CD4-positive, alpha-beta T cell treated with Interleukin-17A for 1 hour (primary cell): ENCODE measurements at places on chromosomes 3 and 15.

- DNase-seq = peak; percentile 7
Measured at GRCh38 chr15:54082836-54083492, 104.7 kb downstream of the UNC13C start.

DNA sequence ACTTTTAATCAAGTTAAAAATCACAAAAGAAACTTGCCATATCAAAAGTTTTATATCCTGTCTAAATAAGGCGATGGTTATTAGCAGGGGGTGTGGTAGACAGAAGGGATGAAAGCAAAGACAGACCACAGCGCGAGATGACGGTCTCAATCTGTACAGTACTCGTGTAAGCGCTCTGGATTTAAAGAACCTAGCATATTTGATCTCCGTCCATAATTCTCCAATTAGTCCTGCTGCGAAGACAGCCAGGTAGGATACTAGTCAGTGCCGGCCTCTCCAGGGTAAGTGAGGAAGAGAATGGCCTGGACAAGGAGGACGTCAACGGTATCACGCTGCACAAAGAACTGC is 701 bp downstream of the SGO1 start:
- peak; percentile 51 for DNase-seq

DNA sequence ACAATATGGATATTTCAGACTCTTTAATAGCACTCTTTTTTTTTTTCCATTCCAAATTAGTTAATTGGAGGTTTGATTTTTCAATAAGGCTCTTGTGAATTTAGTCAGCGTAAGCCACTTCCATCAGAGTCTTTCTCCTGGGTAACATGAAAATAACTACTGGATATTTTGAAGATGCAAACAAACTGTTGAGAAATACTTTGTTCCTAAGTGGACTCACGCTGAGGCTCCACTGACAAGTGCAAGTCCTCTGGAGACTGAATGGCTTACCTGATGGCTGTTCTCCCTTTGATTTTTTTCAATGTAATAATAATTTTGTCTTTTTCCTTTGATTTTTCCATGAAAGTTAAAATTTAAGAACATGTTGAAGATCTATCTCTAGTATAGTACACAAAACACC is 26.0 kb upstream of the TM4SF1 start:
- no peak for DNase-seq

DNA sequence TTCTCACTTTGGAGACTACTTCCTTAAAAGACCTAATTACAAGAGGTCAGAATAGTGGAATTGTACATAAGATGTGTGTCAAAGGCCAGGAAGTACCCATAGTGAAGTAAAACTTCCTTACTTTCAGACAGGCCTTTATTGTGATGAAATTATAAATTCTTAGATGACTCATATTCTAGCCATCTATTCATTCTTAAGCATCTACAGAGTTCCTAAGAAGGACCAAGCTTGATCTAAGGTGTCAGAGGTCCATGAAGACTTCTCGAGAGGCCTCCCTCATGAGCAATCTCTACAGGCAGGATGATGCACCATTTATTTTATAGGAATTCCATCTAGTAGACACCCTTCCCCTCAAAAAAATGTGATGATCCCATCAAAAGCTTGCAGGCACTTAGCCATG is 493.3 kb downstream of the MAGI1 start:
- no peak for DNase-seq

DNA sequence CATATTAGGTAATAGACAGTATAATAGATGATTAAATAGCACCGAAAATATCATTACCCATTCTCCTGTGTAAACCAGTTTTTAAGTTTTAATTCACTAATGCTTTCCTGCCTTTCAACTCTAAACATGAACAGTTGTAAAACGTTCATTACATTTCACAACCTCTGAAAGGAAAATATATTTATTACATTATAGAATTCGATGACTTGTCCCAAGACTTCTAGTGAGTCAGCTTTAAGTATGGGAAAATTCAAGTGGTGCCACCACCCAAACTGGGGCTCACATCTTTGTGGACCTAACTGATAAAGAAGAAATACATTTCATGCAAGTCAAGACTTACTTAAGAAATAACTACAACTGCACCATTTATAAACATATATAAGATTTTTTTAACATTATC is 2.0 kb downstream of the TRIM59 start:
- DNase-seq = no peak

- DNase-seq = no peak
Measured at GRCh38 chr3:143236226-143236964, 116.8 kb downstream of the CHST2 start.

DNA sequence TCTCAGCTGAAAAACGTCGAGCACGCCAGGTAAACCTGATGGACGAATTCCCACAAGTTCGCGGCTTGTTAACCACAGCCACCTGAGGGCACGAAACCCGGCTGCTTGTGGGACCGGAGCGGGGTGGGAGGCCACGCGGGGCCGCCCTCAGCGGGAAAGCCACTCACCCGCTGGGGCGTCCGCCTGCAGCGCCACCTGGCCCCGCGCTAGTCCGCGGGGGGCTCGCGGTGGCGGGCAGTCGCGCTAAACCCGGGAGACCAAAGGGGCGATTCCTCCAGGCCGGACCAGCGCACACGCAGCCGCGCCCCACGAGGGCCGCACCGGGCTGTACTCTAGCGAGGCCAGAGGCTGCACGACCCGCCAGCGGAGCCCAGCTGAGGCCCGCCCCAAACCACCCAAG is 15.7 kb upstream of the CFAP161 start:
- DNase-seq = no peak

GRCh38 chr3:123752228-123752627 is 131.9 kb downstream of the MYLK start:
- no peak for DNase-seq

- peak; percentile 2 for DNase-seq
Measured at GRCh38 chr3:156553705-156554356, 1.1 kb downstream of the SSR3 start.

- DNase-seq = no peak
Measured at GRCh38 chr3:18648159-18648558, 223.0 kb upstream of the SATB1 start.

GRCh38 chr3:190336516-190337189 is 14.4 kb upstream of the CLDN1 start:
- no peak for DNase-seq

DNA sequence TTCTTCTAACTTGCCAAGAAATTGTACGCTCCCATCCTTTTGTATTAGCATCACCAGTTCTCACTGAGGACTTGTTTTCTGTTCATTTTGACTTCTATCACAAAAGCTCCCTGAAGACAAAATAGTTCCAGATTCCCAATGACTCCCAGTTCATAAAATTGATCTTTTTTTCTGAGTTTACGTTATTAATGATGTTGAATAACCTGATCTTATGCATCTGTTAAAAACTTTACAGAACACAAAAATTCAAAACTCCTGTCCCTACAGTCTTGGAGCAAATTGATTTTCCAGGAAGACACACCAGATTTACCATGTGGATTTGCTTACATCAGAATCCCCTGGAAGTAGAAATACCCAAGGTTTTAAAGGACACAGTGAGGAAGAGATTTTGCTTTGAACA is 8.3 kb upstream of the KCNMB2 start:
- no peak for DNase-seq

DNA sequence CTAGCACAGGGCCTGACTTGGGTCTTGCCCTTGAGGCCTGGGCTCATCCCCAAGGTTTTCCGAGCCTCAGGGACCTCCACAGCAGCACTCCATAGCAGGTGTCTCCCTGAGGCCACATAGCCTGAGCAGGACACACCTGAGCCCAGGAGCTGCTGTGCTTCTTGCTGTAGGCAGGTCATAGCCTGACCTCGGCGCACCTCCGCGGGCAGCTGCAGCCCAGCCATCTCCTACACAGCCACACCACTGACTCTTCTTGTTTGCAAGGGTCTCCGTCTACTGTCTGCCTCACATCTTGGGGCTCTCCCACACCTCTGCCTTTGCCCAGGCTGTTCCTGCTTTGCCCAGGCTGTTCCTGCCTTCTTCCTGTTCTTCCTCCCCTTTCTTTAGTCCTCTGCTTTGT is 224.8 kb downstream of the SLCO3A1 start:
- DNase-seq = no peak

GRCh38 chr15:97528238-97528637 is 432.3 kb upstream of the ARRDC4 start:
- no peak for DNase-seq

GRCh38 chr3:110174908-110175307 is 837.6 kb upstream of the DPPA4 start:
- DNase-seq = no peak

DNA sequence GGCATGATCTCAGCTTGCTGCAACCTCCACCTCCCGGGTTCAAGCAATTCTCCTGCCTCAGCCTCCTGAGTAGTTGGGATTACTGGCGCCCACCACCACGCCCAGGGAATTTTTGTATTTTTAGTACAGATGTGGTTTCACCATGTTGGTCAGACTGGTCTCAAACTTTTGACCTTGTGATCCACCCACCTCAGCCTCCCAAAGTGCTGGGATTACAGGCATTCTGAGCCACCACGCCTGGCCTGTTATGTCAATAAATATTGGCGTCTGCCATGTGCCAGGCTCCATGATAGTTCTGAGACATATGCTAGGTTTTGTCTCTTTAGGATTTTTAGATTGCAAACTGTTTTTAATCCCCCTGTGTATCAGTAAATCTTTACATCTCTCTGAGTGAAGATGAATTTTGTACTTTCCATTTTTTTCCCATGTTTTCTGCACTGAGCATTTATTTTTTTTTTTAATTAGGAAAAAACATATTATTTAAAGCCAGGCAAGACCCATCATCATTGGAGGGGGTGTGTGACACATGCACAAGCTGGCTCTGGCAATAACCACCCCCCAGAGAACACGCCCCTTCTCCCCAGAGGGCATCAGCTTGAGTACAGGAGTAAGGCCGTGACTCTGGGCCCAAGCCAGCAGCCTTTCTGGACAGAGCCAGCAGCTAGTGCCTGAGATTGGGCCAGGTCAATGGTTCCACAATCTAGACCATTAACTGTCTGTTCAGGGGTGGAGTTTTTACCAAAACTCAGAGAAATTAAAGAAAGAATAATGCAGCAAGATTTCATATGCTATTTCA is 51.0 kb upstream of the ATP1B3 start:
- no peak for DNase-seq

DNA sequence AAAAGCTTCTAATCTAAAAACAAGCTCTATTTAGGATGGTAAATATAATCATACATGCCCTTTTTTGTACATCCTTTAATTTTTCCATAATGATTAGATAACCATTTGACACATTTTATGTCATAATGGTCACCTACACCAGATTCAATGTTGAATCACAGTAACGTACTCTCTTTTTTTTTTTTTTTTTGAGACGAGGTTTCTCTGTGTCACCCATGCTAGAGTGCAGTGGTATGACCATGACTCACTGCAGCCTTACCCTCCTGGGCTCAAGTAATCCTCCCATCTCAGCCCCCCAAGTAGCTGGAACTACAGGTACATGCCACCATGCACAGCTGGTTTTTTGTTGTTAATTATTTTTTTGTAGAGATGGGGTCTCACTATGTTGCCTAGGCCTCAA is 49.2 kb downstream of the PROS1 start:
- no peak for DNase-seq

DNA sequence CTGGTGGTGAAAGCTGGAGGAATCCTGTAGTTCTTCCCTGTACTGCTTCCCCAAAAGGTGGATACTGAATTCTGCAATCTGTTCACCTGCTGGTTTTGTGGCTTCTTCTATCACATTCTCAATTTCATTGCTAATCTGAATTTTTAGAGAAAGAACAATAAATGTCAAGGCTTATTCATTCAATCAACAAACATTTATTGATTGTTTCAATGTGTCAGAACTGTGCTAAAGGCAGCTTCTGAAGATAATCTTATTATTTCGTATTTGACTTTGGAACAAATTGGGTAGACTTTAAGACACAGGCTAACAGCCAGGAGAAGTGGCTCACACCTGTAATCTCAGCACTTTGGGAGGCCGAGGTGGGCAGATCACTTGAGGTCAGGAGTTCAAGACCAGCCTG is 46.8 kb downstream of the IMPG2 start:
- no peak for DNase-seq

- no peak for DNase-seq
Measured at GRCh38 chr3:160001148-160001760, 12.6 kb downstream of the IL12A start.
